ENCODE measurements at places on chromosomes 2 and 18.

- DNase-seq, result no peak
These were observed 88.6 kb downstream of the ZBTB7C start for GRCh38 chr18:48320639-48320945.

- DNase-seq, result no peak
These were observed 87.3 kb upstream of the PPP1CB start for GRCh38 chr2:28664120-28664842.

- DNase-seq, result no peak
These were observed 797 bp downstream of the OR6B3 start for GRCh38 chr2:240052524-240052923.

DNA sequence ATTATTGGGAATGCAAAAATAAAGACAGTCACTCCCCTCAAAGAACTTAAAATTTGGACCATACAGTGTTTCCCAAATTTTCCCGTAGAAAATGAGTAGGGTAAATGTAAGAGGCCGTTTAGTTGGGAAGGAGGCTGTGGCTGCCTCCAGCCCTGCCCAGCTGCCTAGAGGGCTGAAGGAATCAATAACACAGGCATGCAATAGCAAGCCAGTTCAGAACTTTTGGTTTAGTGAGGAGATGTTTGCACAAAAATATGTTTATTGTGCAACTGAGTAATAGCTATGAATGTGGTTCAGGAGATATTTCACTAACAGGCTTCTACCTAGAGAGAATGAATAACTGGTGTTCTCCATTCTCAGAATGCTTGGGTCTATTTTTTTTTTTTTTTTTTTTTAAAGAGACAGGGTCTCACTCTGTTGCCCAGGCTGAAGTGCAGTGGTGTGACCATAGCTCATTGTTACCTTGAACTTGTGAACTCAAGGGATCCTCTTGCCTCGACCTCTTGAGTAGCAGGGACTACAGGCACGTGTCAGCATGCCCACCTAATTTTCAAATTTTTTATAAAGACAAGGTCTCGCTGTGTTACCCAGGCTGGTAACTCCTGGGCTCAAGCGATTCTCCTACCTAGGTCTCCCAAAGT lies 23.6 kb downstream of the UGP2 start:
- DNase-seq, result no peak

DNA sequence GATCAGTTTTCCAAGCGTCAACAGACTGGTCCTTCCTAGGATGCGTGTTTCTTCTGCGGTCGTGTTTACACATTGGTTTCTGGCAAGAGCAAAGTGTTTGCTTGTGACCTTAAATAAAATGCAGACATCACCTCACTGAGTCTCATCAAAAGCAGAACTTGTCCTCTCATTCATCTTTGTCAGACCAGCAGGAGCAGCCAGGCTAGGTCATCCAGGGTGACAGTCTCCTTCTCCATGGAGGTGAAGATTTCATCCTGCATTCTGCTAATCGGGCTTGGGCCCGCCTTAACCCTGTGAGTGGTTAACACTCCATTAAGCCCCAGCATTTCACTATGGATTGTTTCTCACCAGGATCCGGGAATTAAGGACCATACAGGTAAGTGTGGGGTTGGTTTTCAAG lies 64.2 kb upstream of the PID1 start:
- no peak for DNase-seq

DNA sequence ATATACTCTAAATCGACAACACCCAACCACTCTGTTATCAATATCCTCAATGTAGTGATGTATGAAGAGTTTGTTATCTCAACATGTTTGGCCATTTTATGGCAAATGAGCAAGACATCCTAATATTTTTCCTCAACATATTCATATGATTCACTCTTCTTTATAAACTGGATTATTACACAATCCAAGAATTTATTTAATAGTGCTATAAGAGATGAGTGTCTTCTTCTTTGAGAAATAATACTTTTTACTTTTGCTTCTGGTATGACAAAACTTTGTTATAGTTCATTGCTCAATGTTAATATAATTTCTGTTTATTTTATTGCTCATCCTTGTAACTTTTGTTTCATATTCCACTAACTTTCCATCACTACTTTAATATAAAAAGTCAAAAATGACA lies 44.3 kb downstream of the SCN9A start:
- no peak for DNase-seq

- DNase-seq, result no peak
These were observed 43.4 kb downstream of the ITGB6 start for GRCh38 chr2:160156665-160157064.

DNA sequence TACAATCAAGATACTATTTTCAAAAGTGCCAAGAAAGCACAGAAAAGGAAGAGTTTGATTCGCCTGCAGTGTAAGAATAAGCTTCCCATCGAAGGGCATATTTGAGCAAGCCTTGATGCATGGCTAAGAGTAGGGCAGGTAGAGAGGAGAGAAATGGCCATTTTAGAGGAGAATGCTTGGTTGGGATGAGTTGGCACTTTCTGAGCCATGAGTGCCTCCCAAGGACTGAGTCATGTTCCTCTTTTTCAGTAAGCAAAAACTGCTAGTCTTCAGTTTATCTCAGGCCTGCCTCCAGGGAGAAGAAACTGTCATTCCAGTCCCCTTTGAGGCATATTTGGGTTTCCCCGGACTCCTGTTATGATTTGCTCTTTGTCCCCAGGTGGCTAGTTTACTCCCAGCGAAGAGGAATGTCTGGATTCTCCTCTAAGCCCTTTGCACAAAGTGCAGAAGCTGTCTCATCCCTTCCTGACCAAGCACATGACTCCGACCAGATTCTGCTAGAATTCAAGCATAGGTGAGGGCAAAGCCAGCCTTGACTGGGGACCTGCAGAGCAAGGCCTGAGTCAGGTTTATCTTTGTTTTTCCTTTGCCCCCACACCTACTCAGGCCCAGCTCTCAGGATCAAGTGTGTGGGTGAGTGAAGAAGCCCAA lies 115.2 kb downstream of the TTC32 start:
- no peak for DNase-seq

GRCh38 chr18:35875566-35875965 lies 96.9 kb upstream of the RMP24 start:
- DNase-seq, result no peak

- DNase-seq, result peak; percentile 74
These were observed 552 bp upstream of the MXD1 start for GRCh38 chr2:69914164-69914949.

- no peak for DNase-seq
These were observed 4.2 kb upstream of the OXER1 start for GRCh38 chr2:42767899-42768705.

DNA sequence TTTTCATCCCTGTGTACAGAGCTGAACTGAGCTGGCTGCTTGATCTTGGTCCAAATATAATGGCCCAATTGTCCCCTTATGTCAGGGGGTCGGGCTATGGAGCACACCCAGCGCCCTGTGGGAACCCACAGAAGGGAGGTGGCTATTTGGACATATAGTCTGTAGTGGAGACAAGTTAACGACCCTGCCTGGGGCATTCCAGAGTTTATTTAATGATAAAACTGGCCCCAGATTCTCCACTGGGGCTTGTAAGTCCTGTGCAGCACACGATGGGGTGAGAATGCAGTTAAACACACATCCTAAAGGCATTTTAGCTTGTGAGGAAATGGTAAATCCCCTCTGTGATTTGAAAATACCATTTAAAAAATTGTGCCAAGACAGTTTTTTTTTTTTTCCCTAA lies 72.9 kb downstream of the QPCT start:
- no peak for DNase-seq

GRCh38 chr2:201643216-201643890 lies at the start of gene TMEM237:
TSS of gene TMEM237 (minus strand) at chr2:201643503. CDS start at chr2:201643400, 103 bp downstream.
- peak; percentile 32 for DNase-seq

GRCh38 chr18:40532046-40532445 lies 1423.0 kb upstream of the PIK3C3 start:
- no peak for DNase-seq

DNA sequence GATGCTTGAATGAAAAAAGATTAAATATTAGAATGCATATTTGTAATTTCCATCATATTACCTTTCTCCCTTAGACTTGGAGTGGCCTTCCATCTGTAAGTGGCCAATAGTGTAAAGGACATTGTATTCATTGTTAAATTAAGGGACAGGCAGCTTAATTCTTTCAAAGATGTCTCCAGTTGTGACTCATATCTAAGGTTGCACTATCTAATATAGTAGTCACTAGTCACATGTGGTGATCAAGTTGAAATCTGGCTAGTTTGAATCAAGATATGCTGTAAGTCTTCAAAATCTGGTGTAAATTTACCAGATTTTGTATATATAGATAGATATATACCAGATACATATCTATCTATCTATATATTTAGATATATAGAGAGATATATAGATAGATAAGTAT lies 52.4 kb upstream of the AGPS start:
- DNase-seq, result no peak

DNA sequence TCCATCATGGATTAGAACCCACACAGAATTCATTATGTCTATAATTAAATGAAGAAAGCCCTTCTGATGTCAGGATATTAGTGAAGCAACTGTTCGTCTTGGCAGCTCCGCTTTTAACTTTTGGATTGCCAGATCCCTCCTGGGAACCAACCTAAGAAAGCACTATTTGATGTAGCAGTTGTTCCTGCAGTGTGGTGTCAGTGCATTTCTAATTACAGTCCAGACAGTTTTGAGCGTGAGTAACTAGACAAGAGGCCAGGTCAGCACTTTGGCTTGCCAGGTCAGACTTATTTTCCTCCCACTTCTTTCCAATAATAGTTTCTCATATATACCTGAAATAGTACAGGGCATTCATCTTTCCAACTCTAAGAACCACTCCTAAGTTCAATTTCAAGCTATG lies 13.8 kb downstream of the NRXN1 start:
- DNase-seq, result no peak

DNA sequence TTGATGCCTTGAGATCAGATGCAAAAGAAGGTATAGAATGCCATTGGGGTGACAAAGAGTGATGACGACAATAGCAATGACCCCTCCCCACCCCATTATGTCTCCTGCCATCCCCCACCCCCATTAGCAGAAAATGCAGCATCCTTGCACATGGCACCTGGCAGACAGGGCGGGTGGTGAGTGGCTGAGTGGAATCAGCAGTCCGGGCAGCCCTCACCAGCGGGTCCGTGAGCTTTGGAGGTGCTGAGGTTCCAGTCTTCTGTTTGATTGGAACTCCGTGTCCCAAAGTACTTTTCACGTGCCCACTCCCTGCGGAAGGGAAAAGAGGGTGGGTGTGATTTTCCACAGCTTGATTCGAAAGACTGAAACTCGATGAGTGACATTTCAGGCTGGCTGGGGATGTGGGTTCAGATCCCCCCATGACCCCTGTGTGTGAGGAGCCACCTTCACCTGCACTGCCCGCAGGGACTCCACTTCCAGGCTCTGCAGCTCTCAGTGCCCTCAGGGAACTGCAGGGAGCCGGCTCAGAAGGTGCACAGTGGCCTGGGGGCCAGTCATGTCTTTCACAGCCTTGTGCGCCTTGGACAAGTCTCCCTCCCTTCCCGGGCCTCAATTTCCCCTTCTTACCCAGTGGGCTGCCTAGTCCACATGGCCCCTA lies 130.9 kb downstream of the GLI2 start:
- DNase-seq, result no peak

DNA sequence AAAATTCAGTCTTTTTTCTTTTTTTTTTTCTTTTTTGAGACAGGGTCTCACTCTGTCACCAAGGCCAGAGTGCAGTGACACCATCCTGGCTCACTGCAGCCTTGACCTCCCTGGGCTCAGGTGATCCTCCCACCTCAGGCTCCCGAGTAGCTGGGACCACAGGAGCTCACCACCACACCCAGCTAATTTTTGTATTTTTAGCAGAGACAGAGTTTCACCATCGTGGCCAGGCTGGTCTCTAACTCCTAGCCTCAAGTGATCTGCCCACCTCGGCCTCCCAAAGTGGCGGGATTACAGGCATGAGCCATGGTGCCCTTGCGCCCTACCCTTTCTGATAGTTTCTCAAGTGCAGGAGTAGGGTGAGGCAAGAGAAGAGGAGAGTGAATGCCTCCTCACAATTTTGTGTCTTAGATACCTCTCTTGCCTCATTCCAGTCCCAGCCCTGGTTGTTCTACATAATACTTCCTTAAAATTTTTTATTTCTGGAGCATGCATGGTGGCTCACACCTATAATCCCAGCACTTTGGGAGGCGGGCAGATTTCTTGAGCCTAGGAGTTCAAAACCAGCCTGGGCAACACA lies 68.2 kb upstream of the CAB39 start:
- DNase-seq, result no peak

GRCh38 chr2:186751078-186751477 lies 57.2 kb downstream of the FAM171B start:
- DNase-seq, result no peak

DNA sequence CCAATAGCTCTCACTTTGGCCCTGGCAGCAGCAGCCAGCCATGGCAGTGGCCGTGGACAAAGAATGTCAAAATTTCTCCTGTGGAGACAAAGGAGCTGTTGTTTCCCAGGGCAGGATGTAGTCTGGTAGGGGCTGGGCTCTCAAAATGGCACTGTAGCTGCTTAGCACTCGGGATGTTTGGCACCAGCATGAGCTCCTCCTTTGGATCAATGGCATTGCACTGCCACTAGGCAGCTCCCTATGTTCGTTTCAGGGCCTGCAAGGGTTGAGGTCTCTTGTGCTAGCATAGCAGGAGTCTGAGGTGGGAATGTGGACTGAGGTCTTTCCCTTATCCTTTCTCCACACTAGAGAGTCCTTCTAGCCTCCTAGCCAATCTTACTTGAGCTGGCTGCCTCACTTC lies 948.8 kb upstream of the FAM98A start:
- DNase-seq, result no peak

DNA sequence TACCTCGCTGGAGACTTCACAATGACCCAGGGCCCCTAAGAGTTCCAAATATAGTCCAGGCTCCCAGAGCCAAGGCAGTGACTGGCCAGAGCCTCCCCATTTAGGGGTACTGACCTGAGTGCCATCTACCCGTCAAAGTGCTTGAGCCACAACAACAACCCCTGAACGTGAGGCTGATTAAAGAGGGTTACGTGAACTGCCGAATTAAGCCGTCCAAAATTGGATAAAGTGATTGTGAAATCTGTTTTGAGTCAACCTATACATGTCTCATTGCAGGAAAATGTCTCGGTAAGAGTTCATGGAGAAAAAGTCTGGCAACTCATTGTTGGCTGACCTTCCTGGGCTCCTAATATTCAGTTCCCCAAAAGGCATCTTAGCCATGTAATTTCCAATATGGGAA lies 116.3 kb downstream of the TTC32 start:
- DNase-seq, result no peak

GRCh38 chr2:163670929-163671328 lies 64.9 kb downstream of the FIGN start:
- no peak for DNase-seq

Data from 8988T (cell line).